ENCODE measurements at places on chromosomes 4 and X.

GRCh38 chrX:107721318-107721717 is 54.3 kb downstream of the TSC22D3 start:
- DNase-seq = peak; percentile 63

GRCh38 chrX:128754130-128754529 is 701.9 kb upstream of the ACTRT1 start:
- no peak for DNase-seq

- DNase-seq = peak; percentile 66
Measured at GRCh38 chr4:185115827-185116232, 27.2 kb upstream of the SLC25A4 start.

GRCh38 chr4:173578956-173579355 is 48.9 kb upstream of the HAND2 start:
- DNase-seq = no peak

GRCh38 chrX:14590693-14591424 is 61.5 kb downstream of the GLRA2 start:
- DNase-seq = no peak

DNA sequence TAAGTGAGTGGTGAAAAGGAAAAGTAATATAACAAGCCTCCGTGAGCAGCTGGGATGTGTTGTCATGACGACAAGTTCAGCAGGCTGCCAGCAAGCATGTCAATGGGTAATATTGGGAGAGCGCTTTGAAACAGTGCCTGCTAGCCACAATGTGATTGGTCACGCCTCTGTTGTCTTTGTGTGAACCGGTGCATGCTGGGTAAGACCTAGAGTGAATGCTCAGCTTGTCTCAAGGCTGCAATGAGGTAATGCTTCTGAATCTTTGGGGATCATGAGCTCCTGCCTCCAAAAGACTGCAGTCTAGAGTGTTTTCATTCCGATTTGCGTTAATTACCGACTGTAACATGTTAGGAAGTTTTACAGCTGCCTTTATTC is 54.9 kb downstream of the STOX2 start:
- peak; percentile 6 for DNase-seq

GRCh38 chr4:78788007-78788889 is 12.1 kb downstream of the BMP2K start:
- no peak for DNase-seq

- peak; percentile 74 for DNase-seq
Measured at GRCh38 chr4:4541040-4541631, 712 bp downstream of the STX18 start.

- no peak for DNase-seq
Measured at GRCh38 chrX:108323751-108324150, 114.5 kb downstream of the COL4A6 start.

GRCh38 chr4:57194068-57194611 is 84.0 kb upstream of the IGFBP7 start:
- no peak for DNase-seq

- DNase-seq = no peak
Measured at GRCh38 chr4:7328913-7329638, 105.7 kb downstream of the PSAPL1 start.

DNA sequence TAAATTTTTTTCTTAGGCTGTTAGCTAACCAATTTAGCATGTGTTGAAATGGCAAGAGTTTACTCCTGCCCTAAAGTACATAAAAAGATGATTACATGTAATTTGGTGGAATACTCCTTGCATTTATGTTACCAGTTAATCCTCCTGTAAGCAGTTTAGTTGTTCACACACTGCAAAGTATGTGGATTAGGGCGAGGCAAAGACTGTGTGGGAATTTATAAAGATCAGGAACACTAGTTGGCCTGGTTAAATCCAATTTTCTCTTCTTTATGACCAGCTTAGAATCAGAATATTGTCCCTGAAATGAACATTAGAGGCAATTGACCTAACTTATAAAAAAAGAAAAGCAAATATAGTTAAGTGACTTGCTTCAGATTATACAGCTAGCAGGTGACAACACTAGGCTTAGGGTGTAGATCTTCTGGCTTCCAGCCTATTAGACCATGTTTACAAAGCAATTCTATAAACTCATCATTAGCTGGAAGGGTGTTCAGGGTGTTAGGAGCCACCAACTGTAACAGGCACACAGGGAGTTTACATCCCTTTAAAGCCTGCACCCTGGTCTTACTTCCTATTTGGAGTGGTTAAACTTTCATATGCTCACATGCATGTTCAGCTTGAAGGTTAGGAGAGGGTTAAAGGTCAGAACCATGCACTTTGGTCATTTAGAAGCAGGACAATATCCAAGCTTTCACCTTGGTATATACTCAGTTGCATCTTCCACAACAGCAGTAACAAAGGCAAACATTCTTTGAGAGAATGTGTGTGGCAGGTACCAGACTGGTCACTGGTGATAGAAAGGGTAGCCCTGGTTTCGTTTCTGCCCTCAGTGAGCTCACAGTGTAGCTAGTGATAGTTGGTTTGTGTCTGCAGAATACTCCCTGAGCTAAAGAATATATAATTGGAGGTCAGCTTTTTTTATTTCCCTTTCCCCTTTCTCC is 72.6 kb downstream of the GC start:
- DNase-seq = no peak

GRCh38 chrX:154719132-154719675 is 31.7 kb downstream of the GAB3 start:
- peak; percentile 79 for DNase-seq

DNA sequence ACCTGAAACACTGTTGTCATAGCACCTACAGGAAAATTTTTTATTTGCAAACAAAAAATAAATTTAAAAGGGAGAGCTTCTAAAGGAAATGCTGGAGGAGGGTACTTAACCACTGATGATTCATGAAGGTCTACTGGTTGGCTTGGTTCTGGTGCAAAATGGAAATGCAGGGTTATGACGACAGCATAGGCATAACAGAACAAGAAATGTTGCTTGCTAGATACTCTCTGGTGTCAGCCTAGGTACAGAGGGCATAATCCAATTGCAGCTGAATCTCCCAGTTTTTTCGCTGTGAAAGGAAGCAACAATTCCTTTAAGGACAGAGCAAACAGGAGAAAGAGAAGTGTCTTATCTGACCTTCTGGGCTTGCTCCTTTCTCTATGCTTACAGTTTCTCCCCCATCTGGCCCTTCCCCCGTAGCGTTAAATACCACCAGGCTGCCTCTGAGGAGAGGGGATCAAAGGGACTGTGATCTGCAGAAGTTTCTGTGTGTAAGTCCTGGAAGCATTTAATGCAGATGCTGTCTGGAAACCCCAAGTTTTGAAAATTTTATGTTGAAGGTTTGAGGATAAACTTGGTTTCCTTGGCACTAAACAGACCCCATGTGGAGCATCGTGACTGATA is 23.7 kb upstream of the CASK start:
- no peak for DNase-seq

- peak; percentile 75 for DNase-seq
Measured at GRCh38 chrX:129637217-129638109, 17.3 kb downstream of the APLN start.

DNA sequence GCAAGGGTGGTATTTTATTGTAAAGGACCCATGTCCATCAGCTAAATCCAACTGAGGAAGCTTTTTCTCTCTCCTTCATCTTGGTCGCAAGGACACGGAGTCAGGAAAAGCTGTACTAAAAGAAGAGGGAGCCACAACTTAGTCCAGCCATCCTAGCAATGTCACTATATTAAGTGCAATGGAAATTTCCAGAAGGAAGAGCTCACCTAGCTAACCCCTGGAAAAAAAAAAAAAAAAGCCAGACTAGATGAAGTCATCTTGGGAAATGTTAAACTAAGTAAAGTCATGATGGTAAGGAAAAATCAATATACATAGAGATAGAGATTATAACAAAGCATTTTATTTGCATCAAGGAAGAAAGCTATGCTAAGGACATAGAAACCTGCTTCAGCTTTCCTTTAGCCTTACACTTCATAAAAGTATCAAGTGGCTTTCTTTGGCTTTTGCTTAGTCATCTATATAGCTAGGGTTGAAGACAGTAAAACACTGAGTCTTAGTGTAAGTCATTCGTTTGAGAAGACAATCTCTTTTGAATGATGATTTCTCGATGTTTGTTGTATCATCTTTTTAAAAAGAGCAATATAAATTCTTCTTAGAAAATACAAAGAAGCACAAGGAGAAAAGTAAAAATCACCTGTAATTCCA is 18.6 kb upstream of the CA5B start:
- DNase-seq = no peak

DNA sequence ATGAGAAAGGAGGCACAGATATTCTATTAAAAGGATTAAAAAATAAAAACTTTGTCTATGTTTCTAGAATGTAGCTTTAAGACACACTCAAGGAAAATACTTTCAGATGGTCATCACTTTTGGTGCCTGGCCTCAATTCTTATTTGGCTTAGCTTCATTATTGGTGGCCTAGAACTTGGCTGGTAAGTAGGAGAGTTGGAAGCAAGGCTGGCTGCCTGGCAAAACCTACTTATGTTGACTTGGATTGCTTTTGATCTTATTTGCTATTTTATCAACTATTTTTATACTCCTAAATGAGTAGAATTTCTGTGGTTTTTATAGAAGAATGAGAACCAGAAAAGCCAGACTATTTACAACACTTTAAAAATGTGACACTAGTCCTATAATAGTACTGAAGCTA is 35.3 kb upstream of the JADE3 start:
- no peak for DNase-seq

- no peak for DNase-seq
Measured at GRCh38 chr4:81989202-81989601, 384.6 kb downstream of the HNRNPD start.

- DNase-seq = no peak
Measured at GRCh38 chr4:65600656-65601055, 69.6 kb downstream of the EPHA5 start.

Data from NB4 (cell line).